Adrenal gland (tissue), 19 donors: ENCODE measurements at places on chromosomes 1 and 21. TPM values are rescaled to one million over a fixed set of nuclear protein-coding genes. Genes with fewer than 3 reads are reported as not detected.

Gene HSD3B1
- polyA plus RNA-seq = 0.59 TPM

Gene GPR161
- polyA plus RNA-seq = 1.9 TPM

Gene CRNN
- polyA plus RNA-seq = 1.0 TPM

Gene CELA2A
- polyA plus RNA-seq = 16.4 TPM

Gene TMEM82
- not detected for polyA plus RNA-seq

Gene KCNT2
- 0.97 TPM for polyA plus RNA-seq

Gene TNNT2
- polyA plus RNA-seq = 37.3 TPM

Gene PPP1R8
- 45.0 TPM for polyA plus RNA-seq

Gene ZNHIT6
- 21.1 TPM for polyA plus RNA-seq

Gene PRELP
- 12.3 TPM for polyA plus RNA-seq

Gene CFAP141
- not detected for polyA plus RNA-seq

Gene SERPINC1
- polyA plus RNA-seq = 0.49 TPM

Gene MATN1
- polyA plus RNA-seq = 0.10 TPM

- no peak for DNase-seq
Measured at GRCh38 chr1:184788970-184789369, 34.3 kb upstream of the EDEM3 start.

DNA sequence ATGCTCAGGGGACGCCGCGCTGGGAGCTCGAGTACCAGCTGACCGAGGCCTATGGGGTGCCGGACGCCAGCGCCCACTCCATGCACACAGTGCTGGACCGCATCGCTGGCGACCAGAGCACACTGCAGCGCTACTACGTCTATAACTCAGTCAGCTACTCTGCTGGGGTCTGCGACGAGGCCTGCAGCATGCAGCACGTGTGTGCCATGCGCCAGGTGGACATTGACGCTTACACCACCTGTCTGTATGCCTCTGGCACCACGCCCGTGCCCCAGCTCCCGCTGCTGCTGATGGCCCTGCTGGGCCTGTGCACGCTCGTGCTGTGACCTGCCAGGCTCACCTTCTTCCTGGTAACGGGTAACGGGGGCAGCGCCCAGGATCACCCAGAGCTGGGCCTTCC is 1.3 kb upstream of the XKR8 start:
- DNase-seq = no peak

DNA sequence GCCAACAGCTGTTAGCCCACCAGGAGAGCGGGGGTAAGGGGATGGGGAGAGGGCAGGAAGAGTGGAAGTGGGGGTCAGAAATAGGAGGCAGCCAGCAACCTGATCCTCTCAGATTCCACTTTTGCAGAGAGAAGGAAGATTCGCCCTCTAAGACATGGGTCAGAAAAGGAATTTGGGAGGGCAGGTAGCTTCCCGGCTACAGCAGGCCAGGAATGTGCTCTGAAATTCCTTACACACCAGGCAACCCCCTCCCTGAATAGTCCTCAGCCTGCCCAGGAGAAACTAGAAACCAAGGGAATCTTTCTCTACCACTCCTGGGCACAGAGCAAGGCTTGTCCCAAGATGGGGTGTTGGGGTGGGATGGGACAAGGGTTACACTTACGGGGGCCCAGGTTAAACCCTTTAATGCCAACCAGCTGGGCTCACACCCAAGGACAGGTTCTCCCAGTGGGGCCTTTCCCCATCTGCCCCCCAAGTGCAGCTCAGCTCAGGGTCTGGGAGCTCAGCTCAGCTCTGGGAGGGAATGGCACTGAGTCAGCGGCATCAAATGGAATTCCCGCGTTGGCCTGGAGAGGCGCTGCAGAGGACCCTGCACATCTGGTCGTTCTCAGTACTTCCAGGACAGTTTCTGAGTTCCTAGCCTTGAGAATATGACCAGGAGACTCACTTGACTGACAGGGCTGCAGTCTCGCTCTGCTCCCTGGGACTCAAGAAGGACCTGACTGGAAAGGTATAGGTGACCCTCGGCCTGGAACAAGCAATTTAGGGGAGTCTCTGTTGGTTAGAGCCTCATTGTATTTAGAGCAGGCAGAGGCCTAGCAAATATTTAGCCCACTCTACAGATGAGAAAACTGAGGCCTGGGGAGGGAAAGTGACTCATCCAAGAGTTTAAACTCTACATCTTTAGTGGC is 761 bp downstream of the TNNT2 start:
- no peak for DNase-seq

DNA sequence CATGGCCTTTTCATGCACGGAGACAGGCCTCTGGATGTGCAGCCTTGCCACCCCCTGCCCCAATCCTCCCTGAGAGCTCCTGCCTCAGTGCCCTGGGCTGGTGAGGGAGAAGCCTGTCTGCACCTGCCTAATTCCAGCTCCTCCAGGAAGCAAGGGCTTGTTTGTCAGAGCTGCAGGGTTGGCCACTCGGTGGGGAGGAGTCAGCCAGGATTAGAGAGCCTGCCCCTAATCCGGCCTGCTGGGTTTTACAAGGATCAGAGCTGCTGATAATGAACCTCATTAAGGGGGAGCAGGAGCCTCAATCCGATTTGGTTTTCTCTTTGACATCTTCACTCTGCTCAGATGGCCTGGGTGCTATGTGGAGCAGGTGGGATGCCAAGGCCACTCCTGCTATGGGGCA is 31.9 kb upstream of the LHX4 start:
- DNase-seq = no peak

GRCh38 chr1:228897901-228898300 is 162.6 kb downstream of the RHOU start:
- DNase-seq = no peak

DNA sequence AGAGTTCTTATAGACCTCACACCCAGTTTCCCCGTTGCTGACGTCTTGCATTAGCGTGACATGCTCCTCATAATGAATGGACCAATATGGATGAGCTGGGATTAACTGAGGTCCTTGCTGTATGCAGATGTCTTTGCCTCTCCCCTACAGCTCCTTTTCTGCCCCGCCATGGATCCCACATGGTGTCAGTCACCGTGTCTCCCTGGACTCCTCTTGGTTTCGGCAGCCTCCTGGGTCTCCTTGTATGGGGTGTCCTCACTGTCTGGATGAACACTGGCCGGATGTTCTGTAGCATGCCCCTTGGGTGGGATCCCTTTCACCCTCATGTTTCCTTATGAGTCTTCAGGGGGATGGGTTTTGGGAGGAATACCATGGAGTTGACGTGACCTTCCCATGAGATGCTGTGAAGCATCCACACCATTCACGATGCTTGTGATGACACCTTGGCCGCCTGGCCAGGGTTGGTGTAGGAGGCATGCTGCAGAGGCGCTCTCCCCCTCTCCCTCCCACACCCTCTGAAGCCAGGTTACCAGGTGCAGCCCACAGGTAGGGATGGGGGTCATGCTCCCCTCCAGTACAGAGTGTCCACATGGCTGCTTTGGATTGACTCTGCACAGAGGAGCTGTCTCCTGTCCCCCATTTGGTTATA is 4.4 kb downstream of the GJC2 start:
- DNase-seq = no peak

GRCh38 chr1:206971029-206971655 is 882 bp upstream of the FCAMR start:
- no peak for DNase-seq

- DNase-seq = no peak
Measured at GRCh38 chr1:23286401-23286800, 57.7 kb downstream of the HNRNPR start.

DNA sequence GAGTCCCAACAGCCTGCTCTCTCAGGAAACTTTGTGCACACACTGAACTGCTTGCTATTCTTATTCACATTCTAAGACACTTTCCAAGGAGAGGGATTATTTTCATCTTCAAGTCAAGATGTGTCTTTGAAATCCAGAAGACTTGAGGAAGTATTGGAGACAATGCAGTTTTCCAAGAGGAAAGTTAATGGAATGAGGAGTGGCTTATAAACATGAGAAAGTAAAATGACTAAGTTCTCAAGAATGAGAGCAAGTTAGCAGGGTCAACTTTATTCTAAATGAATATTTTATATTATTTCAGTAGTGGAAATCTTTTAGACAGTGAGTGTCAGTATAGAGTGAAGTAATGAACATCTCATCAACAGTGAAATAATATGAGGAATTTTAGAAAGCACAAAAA is 1239.3 kb downstream of the MRPL39 start:
- DNase-seq = no peak

GRCh38 chr1:169873582-169874199 is 20.0 kb downstream of the SCYL3 start:
- no peak for DNase-seq

DNA sequence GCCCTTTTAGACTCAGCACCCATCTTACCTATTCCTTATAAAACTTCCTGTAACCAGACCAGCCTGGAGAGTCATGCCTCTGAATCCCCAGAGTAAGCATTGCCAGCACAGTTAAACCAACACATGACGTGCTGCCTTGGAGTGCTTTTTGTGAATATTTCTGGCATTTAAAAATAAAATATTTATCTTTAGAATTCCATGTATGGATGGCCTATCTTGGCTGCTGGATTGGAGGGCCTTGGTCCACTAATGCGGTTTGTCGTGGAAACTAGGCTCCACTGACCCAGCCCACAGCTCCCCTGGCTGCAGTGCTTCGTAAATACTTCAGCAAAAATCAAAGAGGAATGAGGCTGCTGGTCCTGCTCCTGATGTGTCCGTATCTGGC is 17.5 kb downstream of the MTARC1 start:
- DNase-seq = no peak

DNA sequence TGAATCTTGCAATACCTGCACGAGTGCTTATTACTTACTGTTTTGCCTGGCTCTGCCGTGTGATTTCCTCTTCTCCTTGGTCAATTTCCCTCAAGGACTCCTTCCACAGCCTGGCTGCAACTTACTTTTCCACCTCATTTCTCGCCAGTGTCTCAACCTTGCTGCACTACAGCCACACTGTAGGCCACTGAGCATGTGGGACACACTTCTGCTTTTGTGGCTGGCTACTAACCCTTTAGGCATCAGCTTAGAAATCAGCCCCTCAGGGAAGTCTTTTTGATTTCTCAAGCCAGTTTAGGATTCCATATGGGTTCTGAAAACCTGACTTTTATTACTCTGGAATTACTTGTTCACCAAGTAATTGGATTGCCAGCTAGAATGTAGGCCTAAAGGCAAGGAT is 5.2 kb upstream of the DMRTB1 start:
- DNase-seq = no peak

DNA sequence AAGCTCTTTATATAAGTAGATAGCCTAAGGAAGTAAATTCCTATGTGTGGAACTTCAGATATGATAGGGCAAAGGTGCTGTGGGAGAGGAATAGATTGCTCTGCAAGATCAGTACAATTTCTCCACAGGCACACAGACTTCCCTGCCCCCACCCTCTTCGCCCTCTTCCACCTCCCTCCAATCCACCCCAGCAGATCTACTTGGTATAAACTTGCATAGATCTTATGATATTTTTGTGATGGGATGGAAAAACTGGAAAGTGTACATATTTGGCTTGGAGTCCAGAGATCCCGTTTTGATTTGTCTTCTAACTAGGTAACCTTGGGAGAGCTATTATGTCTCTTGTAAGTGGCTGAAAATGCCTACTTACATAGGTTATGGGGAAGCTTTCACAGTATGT is 586.3 kb upstream of the USP24 start:
- DNase-seq = no peak

DNA sequence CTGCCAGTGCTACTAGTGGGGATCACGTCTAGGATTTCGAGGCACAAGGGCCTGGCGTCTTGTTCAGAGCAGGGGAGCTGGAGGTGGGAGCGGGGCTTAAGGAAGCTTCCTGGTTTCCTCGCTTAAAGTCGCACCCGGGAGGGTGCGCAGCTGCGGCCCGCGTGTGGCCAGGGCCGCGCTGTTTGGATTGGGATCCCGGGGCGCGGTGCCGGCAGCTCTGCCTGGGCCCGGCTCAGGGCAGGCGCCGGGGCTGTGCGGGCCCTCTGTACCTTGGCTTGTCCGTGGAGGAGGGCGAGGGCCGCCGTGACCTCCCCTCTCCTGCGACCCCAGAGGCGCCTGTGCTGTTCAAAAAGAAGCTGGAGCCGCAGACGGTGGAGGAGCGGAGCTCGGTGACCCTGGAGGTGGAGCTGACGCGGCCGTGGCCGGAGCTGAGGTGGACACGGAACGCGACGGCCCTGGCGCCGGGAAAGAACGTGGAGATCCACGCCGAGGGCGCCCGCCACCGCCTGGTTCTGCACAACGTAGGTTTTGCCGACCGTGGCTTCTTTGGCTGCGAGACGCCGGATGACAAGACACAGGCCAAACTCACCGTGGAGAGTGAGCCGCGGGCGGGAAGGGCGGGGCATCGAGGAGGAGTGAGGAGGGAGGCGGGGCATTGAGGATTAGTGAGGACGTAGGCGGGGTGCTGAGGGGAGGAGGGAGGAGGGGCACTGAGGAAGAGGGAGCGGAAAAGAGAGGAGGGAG is 67.8 kb downstream of the OBSCN start:
- peak; percentile 86 for DNase-seq

DNA sequence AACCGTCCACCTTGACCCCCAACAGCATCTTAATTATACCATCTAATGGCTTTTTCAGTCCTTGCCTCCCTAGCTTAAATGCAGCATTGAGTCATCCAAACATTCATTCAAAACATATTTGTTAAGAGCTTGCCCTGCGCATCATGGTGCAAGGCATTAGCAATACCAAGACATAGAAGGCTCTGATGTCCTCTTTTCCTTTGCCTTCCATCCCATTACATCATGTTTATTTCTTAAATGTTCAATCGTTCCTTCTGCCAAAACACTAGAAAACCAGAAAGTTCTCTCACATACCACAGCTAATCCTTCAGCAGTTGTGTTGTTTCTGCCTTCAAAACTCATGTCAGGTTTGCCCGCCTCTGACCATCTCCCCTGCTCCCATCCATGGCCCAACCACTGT is 29.8 kb upstream of the VTCN1 start:
- no peak for DNase-seq

DNA sequence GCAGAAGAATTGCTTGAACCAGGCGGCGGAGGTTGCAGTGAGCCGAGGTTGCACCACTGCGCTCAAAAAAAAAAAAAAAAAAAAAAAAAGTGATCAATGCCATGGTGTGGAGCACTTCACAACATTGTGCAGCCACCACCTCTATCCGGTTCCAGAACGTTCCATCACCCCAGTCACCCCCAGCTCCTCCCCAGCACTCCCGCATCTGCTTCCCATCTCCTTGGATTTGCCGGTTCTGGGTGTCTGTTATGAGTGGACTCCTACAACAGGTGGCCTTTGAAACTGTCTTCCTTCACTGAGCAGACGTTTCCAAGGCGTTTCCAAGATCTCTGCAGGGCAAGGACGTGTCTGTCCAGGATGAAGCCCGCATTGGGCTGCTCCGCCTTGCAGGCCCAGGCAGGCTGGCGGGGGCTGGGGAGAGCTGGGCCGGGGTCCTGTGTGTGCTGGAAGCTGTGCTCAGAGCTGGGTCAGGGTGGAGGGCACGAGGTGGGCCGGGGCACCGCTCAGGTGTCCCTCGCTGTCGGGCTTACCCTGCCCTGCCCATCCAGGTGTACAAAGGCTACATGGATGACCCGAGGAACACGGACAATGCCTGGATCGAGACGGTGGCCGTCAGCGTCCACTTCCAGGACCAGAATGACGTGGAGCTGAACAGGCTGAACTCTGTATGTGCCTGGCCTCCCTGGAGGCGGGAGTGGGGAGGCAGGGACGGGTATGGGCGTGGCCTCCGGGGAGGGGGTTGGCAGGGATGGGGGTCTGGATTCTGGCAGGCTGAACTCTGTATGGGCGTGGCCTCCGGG is 14.9 kb upstream of the LRRC3 start:
- DNase-seq = no peak

GRCh38 chr1:55640708-55641473 is 425.7 kb upstream of the USP24 start:
- peak; percentile 21 for DNase-seq
